Activated CD4-positive, alpha-beta T cell treated with anti-CD3 and anti-CD28 coated beads for 48 hours (primary cell): ENCODE measurements at places on chromosomes 1 and 21.

GRCh38 chr1:47584249-47584648 is 146.4 kb downstream of the FOXD2 start:
- DNase-seq = no peak

DNA sequence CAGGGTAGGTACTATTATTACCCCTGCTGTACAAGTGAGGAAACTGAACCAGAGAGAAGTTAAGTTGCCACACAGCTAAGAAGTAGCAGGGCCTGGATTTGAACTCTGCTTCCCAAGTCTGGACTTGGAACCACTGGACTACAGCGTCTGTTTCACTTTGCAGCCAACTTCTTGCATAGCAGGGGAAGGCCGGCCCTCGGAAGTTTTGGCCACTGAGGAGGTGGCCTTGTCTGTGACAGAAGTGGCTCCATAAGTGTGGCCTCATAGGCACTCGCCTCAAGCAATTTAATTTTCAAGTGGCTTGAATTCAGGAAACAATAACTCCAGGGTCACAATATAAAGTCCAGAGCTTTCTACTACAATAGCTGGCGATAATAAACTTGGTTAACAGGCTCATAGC is 41.4 kb downstream of the PLEKHA6 start:
- no peak for DNase-seq

GRCh38 chr1:55692726-55693125 is 477.6 kb upstream of the USP24 start:
- no peak for DNase-seq

DNA sequence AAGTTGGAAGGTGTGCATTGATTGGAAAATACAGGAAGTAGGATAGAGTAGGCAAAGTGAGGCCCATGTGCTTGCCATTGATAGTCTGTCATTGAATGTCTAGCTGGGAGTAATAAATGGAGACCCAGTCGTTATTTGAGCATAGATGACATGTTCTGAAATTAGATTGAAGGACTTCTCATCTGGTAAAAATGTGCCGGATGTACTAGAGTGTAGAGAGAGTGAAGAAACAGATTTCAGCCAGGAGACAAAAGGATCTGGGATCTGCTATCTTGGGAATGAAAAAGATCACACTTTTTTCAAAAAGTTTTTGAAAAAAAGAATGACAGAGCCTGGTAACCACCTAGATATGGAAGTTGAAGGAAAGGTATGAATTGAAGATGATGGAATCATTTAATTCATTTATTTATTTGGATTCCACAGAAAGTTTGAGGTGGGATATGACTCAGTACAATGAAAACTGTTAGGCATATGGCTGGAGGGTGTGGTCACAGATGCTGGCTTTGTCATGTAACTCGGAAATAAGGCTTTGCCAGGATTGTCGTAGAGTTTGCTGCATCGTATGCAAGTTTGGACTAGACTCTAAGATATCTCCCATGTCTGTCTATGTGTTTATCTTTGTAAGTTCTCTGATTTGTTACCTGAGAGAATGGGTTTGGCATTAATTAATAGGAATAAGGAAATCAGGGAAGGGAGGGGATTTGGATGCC is 137.1 kb downstream of the PBX1 start:
- no peak for DNase-seq

GRCh38 chr1:6448749-6449631 is 17.0 kb downstream of the TNFRSF25 start:
- no peak for DNase-seq

DNA sequence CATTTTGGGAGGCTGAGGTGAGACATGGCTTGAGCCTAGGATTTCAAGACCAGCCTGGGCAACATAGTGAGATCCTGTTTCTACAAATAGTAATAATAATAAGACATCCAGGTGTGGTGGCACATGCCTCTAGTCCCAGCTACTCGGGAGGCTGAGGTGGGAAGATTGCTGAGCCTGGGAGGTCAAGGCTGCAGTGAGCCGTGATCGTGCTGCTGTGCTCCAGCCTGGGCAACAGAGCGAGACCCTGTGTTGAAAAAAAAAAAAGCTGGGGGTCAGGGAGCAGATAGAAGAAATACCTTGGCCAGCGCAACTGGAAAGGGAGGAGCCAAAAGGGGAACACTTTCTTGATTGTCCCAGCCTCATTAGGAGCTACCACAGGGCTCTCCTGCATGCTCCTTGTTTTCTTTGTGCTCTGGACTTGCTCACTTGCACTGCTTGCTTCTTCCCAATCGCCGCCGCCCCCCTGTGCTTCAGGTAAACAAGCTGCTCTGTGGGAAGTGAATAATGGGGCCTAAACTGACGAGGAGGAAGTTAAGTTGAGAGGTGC is 31.1 kb downstream of the PBX1 start:
- no peak for DNase-seq

DNA sequence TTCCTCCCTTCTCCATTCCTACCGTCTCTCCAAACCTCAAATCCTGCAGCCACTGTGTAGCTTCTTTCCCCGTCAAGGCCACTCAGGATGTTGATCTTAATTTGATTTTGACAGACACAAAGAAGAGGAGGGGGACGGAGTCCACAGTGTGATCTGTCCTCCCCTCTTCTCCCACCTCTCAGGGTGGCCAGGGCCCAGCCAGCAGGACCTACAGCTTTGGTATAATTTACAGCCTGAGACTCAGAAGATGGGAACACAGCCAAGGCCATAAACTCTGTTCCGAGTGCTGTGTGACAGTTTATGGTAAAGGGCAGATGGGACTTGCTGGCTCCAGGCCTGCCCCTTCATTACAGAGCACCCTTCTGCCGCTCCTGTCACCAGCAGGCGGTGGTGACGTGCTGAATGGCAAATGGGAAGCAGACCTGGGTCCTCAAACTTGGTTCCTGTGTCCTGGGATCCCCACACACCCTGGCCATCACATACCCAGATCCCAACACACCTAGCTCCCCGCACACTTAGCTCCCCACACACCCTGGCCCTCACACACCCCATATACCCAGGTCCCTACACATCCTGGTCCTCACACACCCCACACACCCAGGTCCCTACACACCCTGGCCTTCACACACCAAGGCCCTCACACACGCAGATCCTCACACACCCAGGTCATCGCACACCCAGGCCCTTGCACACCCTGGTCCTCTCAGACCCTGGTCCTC is 71.6 kb downstream of the CD2 start:
- no peak for DNase-seq

DNA sequence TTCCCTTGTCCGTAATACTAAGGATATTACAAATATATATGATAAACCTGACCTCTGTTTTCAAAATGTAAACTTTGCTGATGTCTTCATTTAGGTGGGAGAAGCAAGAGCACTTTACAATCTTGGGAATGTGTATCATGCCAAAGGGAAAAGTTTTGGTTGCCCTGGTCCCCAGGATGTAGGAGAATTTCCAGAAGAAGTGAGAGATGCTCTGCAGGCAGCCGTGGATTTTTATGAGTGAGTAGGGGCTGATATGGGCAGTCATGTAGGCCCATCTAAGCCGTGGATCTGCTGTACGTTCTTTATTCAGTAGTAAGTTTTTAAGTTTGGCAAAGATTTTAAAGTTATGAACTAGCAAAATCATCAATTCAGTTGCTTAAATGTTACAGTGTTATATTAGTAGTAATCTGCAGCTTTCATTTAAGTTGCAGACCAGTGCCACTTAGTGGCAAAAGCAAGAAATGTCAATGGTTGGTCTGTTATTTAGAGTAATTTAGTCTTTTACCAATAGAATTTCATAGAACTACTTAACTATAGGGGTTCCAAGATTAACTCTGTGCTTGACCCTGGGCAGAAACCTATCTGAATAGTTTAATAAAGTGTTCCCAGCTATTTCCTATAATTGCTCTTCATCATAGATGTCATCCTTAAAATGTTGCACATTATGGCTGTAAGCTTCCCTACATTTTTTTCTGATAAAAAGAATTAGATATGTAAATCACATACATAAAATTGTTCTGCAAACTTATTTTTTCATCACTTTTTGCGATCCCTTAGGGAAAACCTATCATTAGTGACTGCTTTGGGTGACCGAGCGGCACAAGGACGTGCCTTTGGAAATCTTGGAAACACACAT is 21.3 kb downstream of the GPSM2 start:
- DNase-seq = peak; percentile 24

- DNase-seq = no peak
These were observed 47.0 kb upstream of the RAP1GAP start for GRCh38 chr1:21716169-21716568.
